ENCODE measurements at places on chromosomes 5 and 9. TPM values are rescaled to one million over a fixed set of nuclear protein-coding genes. Genes with fewer than 3 reads are reported as not detected.
A peak's percentile ranks its signal among the peaks of the same experiment; 100 is the strongest.

DNA sequence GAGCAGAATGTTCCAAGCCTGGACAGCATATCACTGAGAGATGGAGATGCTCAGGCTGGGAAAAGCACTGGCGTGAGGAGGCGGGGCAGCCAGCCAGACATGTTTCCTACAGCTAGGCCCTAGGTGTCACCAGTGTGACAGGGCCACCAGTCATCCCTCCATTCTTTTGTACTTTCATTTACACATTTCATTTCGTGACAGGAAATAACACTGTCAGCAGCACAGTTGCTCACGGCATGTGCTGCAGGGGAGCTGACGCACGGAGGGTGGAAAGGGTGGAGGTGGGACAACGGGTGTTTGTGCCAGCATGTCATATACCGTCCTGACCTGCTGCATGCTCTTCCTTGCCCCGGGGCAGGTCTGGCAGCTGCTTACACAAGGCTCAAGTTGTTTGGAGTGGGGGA is 14.8 kb upstream of the CEMIP2 start:
- no peak for DNase-seq

The TAF11L10 gene
- total RNA-seq, result not detected

The CKMT2 gene
- total RNA-seq, result 3.4 TPM

DNA sequence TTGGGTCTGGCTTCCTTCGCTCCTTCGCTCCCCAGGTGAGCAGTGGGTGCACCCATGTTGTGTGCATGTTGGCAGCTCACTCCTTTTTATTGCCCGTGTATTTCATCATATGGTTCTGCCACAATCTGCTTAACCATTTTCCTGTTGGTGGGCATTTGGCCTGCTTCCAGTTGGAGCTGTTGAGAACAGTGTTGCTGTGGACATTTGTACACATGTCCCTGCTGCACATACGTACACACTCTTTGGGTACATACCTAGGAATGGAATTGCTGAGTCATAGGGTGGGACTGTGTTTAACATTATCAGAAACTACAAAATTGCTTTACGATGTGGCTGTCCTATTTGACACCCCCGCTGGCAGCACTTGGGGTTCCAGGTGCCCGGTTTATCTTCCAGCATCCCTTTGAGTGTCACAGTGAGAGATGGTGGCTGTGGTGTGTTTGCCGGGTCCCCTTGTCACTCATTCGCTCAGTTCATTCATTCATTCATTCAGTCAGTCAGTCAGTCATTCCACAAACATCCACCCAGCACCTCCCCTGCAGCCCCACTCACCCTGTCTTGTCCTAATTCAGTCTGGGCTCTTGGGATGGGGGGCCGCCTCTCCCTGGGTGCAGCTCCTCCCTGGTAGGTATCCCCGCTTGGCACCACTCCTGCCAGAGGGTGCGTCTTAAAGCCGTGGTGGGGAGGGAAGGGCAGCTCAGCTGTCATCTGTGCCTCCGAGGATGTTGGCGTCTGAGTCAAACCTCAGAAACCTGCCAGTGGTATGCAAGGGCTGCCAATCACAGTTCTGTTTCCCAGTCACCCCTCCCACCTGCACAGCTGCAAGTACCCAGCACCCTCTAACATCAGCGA is 7.9 kb upstream of the FIBCD1 start:
- DNase-seq, result no peak

DNA sequence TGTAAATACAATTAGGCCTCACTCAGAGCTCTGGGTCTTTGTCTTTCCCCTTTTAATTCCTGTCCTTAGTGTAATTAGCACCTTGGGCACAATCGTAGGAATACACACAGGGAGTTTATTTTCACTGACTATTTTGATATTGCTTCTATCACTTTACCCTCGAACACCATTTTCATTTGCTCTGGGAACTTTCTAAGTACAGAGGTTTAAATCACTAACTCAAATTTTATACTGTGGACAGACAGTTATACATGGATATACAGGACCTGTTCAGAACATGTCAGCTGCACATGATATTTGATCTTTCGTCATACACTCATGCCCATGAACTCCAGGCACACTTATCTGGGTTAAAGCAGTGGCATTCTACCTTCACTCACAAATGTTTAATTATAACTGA is 217.8 kb upstream of the TMEM161B start:
- DNase-seq, result no peak

The CAMK2A gene
- 0.49 TPM for total RNA-seq

DNA sequence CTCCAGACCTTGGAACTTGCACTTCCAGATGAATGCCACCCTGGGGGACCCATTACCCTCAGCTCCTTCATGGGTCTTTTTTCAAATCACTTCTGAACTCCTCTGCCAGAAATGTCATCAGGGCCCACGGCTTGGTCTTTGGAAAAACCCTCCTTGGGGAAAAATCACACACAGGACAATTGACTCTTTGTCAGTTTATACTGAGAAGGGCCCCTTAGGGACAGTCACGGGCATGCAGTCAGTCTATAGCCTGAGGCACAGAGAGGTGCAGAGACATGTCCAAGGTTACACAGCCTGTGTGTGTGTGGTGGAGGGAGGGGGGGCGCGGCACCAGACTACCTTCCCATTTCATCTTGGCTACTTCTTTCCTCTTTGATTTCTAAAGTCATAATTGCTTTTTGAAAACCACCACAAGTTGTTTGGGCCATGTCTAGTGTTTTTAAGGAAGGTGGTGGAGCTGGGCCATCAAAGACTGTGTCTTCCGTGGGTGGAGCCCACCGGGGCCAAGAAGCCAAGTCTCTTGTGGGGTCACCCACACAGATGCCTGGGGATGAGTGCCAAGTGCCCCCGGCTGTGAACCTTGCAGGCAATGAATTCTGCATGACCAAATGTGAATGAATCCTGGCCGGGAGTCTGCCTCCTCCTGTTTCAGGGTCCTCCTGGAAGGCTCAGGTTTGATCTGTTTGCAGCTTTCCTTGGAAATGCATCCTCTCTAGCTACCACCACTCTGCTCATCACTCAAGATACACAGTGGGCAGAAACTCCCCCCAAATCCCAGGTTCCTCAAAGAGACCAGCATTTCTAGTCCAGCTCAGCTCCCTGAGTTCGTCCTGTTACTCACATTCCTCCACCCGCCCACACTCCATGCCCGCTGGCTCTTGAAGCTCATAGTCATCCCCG is 200.1 kb upstream of the TBC1D2 start:
- peak; percentile 75 for DNase-seq

DNA sequence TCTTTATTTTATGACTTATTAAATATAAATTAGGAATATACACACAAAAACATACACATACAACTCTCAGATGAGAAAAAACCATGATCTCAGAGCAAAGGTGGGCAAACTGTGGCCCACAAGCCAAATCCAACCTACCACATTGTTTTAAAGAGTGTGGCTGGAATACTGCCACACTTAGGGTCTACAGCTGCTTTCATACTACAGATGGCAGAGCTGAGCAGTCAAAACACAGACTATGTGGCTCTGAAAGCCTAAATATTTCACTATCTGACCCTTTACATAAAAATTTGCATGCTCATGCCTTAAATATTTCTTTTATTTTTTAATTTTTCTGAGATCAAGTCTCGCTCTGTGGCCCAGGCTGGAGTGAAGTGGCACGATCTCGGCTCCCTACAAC is 28.3 kb downstream of the LEAP2 start:
- no peak for DNase-seq

GRCh38 chr5:106290841-106291240 is 1379.9 kb downstream of the EFNA5 start:
- no peak for DNase-seq

- DNase-seq, result no peak
Observed at GRCh38 chr9:36158122-36158521, 11.1 kb upstream of the CCIN start.

The HEMGN gene
- not detected for total RNA-seq

The PDE8B gene
- 5.9 TPM for total RNA-seq

GRCh38 chr9:125540497-125540896 is 166.5 kb downstream of the MAPKAP1 start:
- DNase-seq, result no peak

The ASPN gene
- 2.9 TPM for total RNA-seq

The DBH gene
- total RNA-seq, result 12.0 TPM

The SHOC1 gene
- 0.25 TPM for total RNA-seq

GRCh38 chr5:37552770-37553719 is 173.9 kb downstream of the WDR70 start:
- DNase-seq, result no peak

GRCh38 chr5:154349626-154350264 is 96.1 kb upstream of the SAP30L start:
- DNase-seq, result no peak

DNA sequence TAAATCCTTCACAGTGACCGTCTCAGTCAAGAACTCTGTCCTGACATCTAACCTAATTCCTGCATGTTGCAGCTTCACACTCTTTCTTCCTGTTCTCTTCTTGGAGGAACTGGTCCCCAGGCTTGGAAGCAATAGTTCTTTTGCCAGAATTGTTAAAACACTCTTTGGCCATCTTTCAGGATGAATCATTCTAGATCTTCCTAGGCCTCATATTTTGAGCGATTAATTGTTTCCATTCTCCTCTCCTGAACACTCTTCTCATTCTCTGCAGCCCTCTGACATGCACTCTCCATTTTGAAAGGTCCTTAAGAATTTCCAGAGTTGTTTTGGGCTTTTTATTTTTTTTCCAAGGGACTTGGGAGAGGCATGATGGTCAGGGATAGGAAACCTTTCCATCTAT is 85.8 kb downstream of the FAM114A2 start:
- DNase-seq, result no peak

The GPRIN1 gene
- total RNA-seq, result 0.49 TPM

DNA sequence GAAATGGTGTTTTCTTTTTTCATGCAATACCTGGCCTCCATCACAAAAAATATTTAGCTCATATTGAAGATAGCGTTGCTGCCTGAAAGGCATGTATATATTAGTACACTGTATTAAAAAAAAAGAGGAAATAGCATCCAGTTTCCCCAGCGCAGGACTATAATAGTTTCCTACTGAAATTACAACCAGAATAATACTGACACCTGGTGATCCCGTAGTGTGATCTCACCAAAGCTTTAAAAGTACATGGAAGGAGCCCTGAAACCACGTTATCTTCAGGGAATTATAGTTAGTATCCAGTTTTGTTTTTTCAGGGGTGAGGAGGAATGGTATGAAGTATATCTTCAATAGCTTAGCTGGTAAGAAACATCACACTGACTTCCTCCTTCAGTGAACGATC is 264.9 kb downstream of the CD180 start:
- no peak for DNase-seq

GRCh38 chr5:151151793-151152192 is 5.8 kb downstream of the ANXA6 start:
- no peak for DNase-seq

DNA sequence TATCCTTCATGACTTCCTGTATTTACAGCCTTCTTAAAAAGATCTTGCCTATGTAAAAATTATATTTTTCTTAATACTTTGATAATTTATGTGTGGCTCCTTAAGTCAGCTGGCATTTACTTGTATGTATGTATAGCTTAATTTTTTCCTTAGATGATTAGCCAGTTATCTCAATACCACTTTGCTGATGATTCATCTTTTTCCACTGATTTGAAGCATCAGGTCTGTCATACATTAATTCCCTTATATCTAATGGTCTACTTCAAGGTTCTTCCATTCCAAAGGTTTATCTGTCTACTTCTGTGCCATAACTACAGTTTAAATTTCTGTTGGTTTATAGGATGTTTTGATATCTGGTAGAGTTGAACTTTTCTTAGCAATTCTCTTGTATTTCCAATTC is 44.9 kb upstream of the MTMR12 start:
- DNase-seq, result no peak

The PIP5K1B gene
- 2.9 TPM for total RNA-seq

DNA sequence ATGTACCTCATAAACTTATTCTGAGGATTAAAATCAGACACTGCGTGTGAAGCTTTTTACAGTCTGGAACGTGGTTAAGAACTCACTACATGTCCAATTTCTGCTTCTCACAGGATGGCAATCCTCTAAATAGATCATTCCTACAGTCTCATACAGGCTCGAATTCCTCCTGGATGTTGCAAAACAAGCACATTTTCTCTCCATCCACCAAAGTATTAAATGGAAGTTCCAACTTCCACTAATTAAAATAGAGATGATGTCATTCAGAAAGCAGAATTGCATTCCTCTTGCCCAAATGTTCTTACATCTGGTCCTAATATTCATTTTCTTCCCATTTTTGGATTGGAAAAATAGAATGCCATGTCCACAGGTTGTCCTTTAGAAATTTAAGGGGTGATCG is 145.5 kb upstream of the PCA3 start:
- no peak for DNase-seq

The TTLL11 gene
- 11.0 TPM for total RNA-seq

GRCh38 chr5:172769616-172770373 is 1.2 kb downstream of the DUSP1 start:
- DNase-seq, result no peak

- DNase-seq, result no peak
Observed at GRCh38 chr9:97514531-97514930, 13.1 kb downstream of the TMOD1 start.

The UTP15 gene
- total RNA-seq, result 20.9 TPM

DNA sequence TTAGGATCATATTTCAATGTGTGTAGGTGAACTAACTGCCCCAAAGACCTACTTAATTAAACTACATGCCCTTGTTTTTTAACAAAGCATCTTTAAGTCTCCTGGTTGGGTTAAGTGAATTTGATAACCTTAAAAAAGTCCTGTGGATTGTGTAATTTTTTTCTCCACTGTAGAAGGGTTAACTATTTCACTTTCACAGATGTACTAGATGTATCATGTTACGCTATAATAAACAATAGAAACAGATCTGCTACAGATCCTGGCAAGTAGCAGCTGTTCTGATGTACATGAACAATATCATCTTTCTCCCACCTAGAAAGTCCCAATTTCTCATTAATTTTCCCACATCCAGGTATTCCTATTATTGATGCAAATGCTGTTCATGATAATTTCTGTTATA is 18.9 kb downstream of the KIF24 start:
- DNase-seq, result no peak

DNA sequence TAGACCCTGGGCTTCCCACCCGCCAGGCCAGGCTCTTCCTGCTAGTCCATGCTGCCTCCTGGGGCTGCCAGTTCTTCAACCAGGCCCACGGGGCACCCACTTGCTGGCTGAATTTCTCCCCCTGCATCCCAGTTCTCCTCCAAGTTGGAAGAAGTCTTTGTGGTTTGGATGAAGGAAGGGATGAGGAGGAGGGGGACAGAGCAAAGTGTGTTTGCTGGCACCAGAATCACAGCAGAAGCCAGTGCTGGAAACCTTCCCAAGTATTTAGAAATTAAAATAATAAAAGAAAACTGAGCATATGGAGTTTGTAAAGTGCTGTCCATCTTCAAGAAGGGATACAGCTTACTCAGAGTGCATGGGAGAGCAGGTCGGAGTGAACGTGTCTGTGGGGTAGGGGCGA is 19.4 kb upstream of the UNC5A start:
- DNase-seq, result no peak

The FOXD4 gene
- not detected for total RNA-seq

DNA sequence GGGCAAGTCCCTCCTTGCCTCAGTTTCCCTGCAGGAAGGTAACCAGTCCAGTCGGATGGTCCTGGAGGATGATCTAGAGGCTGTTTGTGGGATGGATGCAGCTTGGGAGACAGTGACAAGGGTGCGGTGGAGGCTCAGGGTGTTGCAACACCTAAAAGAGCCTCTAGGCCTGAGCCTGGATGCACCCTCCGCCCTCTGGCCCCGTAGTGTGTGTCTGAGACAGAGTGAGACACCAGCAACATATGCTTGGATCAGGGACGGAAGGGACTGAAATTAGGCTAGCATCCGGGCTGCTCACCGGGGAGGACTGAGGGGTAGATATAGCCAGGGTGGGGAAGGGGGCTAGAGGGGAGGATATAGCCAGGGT is 1.1 kb downstream of the CRAT start:
- DNase-seq, result no peak

All from vagina (tissue), 2 donors.